ENCODE measurements at places on chromosomes 4 and X.
A peak's percentile ranks its signal among the peaks of the same experiment; 100 is the strongest.

GRCh38 chrX:46838974-46839480, 2.2 kb downstream of the RP2 start:
- DNase-seq = no peak
- no peaks in the 10 kb centered on the region for H3K4me1 ChIP-seq
- H3K36me3 ChIP-seq = no peaks in the 10 kb centered on the region
- no peak overlapping the region for H3K27ac ChIP-seq

DNA sequence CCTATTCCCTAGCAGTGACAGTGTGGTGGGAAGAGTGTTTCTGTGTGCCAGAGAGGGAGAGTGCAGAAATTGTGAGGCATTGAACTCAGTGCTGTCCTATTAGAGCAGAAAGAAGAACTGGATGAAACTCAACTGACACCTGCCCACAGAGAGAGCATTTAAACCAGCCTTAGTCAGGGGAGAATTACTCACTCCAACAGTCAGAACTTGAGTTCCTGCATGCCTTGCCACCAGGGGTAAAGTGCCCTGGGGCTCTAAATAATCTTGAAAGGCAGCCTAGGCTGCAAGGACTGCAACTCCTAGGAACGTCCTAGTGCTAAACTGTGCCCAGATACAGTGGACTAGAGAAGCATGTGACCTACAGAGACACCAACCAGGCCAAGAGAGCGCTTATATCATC, 12.8 kb downstream of the CYSLTR1 start:
- DNase-seq = no peak
- H3K4me1 ChIP-seq = no peaks in the 10 kb centered on the region
- no peak overlapping the region for H3K27ac ChIP-seq
- no peaks in the 10 kb centered on the region for H3K36me3 ChIP-seq

DNA sequence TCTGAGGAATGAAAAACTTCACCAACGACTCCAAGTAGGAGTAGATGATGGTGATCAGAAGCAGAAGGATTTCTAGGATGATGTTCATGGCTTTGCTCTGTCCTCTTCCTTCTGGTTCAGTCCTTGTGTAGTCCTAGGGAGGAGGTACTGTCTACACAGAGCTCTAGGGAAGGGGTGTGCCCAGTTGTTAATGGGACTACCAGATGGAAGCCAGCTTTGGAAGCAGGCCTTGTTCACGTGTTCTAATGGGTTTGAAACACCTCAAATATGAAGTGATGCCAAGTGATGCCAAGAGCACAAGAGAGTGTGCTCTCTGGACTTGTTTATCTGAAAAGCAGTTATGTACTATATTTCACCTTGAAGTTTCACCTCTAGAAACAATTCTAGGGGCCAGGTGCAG, at the start of gene HSD17B13:
Gene HSD17B13, minus strand, starts transcription at position 129 of the 400 bp plus-strand sequence. Its CDS starts 41 bp downstream, at position 88.
- H3K36me3 ChIP-seq = no peaks in the 10 kb centered on the region
- H3K4me1 ChIP-seq = no peaks in the 10 kb centered on the region
- H3K27ac ChIP-seq = no peak within 1 kb of the TSS
- DNase-seq = no peak
- H3K4me3 ChIP-seq = no peak within 1 kb of the TSS

DNA sequence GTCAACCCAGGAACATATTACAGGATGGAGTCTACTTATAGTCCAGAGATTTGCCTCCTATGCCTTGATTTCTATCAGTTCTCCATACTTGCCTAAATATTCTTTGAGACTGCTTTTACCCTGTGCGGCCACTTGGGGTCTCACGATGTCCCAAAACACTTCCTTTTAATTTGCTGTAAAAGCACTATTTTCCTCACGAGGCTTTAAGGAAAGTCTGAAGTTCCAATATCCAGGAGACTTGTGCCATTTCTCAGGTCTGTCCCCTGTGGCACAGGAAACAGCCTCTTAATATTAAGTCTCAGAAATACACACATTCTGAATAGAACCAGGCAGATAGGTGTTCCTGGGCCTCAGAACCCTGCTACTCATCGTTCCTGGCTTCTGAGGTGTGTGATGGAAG, 142.9 kb downstream of the TMEM164 start:
- DNase-seq = no peak
- H3K4me1 ChIP-seq = peaks cover 6% of the 10 kb centered on the region
- no peak overlapping the region for H3K27ac ChIP-seq
- H3K4me3 ChIP-seq = no peak overlapping the region

GRCh38 chr4:106246441-106246840, 69.6 kb downstream of the TBCK start:
- no peaks in the 10 kb centered on the region for H3K27me3 ChIP-seq
- H3K36me3 ChIP-seq = peaks cover 4% of the 10 kb centered on the region
- H3K4me3 ChIP-seq = no peak overlapping the region
- H3K4me1 ChIP-seq = no peaks in the 10 kb centered on the region

- H3K27me3 ChIP-seq = no peaks in the 10 kb centered on the region
- DNase-seq = no peak
- no peak overlapping the region for H3K4me3 ChIP-seq
- no peak overlapping the region for H3K27ac ChIP-seq
Measured at GRCh38 chrX:41445781-41446358, 1.3 kb upstream of the NYX start.

DNA sequence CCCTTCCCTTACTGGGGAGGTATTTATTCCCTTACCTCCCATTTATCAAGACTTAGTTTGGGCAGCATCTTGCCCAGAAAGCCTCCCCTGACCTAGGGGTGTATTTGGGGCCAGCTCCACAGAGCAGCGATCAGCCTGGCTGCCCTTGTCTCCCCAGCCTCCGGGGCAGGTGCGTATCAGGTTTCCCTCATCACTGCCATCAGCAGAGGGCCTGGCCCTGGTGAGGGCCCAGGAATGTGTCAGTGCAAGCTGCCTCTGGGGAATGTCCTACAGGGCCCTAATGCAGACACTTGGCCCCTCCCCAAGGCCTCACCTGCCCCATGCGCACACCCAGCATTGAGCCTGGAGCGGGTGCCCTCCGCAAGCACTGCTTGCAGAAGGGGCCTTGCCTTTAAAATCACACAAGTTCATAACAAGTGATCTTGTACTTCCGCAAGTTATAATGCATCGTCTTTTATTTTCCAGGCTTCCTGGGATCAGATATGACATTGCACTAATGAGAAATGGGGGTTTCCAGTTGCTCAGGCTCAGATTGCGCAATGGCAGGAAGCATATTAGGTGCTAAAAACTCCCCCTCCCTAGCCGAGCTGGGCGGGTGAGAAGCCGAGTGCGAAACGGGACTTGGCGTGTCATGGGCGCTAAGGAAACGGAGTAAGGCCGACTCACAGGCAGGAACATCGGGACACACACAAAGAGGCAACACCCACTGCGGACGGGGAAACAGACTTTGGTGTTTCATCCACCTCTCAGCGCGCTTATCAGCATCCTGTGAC, 25.4 kb upstream of the AFAP1 start:
- H3K36me3 ChIP-seq = no peaks in the 10 kb centered on the region
- DNase-seq = peak; percentile 76
- peak overlapping the region; percentile 70 for H3K27ac ChIP-seq
- H3K4me3 ChIP-seq = peak overlapping the region; percentile 7
- peaks cover 57% of the 10 kb centered on the region for H3K4me1 ChIP-seq

DNA sequence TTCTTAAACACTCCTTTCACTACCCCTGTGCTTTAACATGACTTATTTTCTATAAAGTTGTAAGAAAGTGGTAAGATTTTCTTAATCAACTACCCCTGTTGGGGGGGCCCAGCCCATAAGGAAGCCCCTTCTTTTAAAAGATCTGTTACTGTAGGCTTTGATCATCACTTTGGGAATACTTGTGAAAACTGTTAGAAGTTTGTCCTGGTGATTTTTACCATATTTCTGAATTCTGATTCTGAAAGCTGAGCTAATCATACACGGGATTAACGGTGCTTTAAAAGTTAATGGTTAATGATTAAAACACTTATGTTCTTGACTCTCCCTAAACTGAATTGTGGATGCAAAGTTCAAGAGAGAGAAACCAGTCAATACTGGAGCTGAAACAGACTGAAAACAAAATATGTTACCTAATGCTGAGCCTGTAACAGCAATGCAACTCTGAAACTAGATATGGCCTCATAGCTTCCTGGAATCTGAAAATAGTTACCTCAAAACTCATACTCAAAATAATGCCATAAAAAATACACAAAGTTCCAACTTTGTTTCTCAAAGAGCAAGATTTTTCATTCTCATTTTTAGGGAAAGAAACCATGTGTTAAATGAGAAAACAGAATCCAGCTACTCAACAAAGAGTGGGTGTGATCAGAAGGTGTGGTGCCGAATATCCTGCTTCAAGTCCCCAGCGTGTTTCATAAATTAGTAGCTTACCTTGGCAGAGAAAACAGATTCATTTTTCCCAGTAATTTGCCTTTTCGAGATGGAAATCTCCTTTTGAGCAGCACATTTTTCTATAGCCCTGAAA, 31.6 kb downstream of the ADH7 start:
- no peaks in the 10 kb centered on the region for H3K4me1 ChIP-seq
- no peaks in the 10 kb centered on the region for H3K36me3 ChIP-seq
- no peak overlapping the region for H3K27ac ChIP-seq

DNA sequence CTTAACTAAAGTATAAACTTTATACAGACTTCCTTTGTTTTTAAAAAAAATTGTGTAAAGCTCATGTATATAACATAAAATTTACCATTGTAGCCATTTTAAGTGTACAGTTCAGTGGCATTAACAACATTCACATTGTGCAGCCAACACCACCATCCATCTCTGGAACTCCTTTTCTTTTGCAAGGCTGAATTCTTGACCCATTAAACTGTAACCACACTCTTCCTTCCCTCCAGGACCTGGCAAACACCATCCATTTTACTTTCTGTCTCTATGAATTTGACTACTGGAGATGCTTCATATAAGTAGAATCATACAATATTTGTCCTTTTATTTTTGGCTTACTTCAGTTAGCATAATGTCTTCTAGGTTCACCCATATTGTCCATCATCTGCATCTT, 104.7 kb downstream of the RASL11B start:
- DNase-seq = no peak
- no peak overlapping the region for H3K4me3 ChIP-seq
- no peak overlapping the region for H3K27ac ChIP-seq
- H3K27me3 ChIP-seq = no peaks in the 10 kb centered on the region

GRCh38 chr4:184851200-184851541, 25.4 kb upstream of the ACSL1 start:
- peaks cover 5% of the 10 kb centered on the region for H3K27me3 ChIP-seq
- no peak overlapping the region for H3K4me3 ChIP-seq
- no peak for DNase-seq
- no peak overlapping the region for H3K27ac ChIP-seq
- H3K36me3 ChIP-seq = no peaks in the 10 kb centered on the region

- no peak overlapping the region for H3K27ac ChIP-seq
- H3K36me3 ChIP-seq = peaks cover 6% of the 10 kb centered on the region
- H3K4me3 ChIP-seq = no peak overlapping the region
- DNase-seq = peak; percentile 63
Measured at GRCh38 chr4:1746265-1746691, 25.0 kb downstream of the TACC3 start.

- no peak for DNase-seq
- no peaks in the 10 kb centered on the region for H3K36me3 ChIP-seq
- no peak overlapping the region for H3K27ac ChIP-seq
- no peaks in the 10 kb centered on the region for H3K27me3 ChIP-seq
- no peaks in the 10 kb centered on the region for H3K4me1 ChIP-seq
Measured at GRCh38 chrX:146956760-146957159, 142.2 kb upstream of the CXorf51A start.

- no peaks in the 10 kb centered on the region for H3K36me3 ChIP-seq
- H3K4me3 ChIP-seq = no peak overlapping the region
- no peaks in the 10 kb centered on the region for H3K27me3 ChIP-seq
- no peak for DNase-seq
Measured at GRCh38 chrX:114841051-114841450, 176.4 kb downstream of the IL13RA2 start.
